Fibroblast of skin of back (primary cell): ENCODE measurements at places on chromosomes 12 and 14.

DNA sequence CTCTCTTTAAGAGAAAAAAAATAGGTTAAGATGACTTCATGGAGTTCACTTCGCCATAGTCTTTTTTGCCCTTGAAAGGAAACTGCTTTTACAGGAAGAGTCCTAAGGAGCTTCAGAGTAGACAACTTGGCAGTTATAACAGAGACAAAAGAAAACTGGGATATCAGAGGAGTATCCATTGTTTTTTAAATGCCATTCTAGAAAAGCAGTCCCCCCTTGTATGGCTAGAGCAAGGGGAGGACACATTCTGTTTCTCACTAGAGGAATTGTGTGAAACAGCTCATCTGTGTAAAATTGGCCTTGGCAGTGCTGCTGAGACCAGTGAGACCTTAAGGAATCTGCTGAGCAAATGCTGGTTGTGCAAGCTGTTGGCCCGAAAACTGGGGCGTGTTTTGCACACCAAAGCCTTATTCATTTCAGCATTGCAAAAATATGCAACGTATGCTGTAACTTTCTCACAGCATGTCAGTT, 128.0 kb downstream of the GPR135 start:
- DNase-seq, result peak; percentile 65

DNA sequence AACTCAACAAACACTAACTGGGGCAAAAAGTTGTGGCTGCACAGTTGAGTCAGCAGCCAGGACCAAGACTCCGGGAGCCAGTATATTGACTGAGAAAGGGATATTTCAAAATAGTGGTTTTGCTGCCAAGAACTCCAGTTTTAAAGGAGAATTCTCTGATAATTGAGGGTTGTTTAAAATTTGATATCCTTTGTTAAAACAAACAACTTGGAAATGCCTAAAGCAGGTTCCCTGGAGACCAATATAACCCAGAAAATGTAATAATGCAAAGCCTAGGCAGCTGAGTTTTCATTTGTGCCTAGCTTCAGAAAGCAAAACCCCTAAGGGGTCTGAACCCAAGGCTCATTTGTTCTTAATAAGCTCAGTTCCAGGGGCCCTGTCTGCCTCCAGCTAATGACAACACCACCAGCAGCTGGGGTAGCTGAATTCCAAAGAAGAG, 311.7 kb upstream of the CCDC196 start:
- peak; percentile 7 for DNase-seq

- peak; percentile 37 for DNase-seq
These were observed 123.2 kb downstream of the PELI2 start for GRCh38 chr14:56241461-56241860.

- no peak for DNase-seq
These were observed 31.6 kb downstream of the PPP1R36 start for GRCh38 chr14:64581363-64581762.

DNA sequence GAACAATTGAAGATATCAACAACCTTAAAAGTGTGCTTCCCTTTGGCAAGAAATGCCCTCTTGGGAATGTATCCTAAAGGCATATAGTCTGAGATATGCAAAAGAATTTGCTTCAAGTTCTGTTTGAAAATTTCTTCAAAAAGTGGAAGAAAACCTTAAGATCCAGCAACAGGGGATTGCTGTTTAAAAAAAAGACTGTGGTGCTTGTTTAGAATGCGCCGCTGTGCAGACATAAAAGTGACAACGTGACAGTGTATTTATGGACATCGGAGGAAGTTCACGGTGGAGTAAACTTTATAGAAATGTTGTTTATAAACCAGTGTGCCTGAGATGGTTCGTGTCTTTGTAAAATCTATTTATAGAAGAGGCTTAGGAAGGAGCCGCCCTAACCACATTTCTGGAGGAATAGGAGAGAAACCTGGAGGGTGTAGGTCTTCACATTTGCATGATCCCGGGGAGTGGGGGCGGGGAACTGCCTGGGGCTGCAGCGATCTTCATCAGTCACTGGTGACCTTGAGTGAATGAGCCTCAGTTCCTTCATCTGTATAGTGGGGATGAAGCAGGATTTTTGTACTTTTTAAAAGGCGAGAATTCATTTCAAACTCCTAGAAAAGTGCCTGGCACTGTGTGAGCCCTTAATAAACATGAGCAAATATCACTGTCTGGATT, 27.5 kb downstream of the ADGRD1 start:
- no peak for DNase-seq

DNA sequence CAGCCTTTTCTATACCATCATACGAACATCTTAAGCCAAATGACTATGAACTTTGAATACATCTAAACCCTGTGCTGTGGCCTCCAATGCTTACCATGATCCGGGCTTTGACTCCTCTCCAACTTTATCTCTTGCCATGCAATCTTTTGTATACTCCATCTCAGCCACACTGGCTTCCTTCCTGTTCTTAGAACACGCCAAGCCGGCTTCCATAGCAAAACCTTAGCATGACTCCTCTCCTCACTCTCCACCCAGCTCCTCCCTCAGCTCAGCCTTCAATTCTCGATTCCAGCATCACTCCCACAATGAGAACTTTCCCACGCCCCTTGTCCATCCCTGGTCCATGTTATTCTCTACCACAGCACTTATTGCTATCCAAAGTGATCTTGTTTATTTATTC, 228.3 kb downstream of the NTF3 start:
- DNase-seq, result no peak

DNA sequence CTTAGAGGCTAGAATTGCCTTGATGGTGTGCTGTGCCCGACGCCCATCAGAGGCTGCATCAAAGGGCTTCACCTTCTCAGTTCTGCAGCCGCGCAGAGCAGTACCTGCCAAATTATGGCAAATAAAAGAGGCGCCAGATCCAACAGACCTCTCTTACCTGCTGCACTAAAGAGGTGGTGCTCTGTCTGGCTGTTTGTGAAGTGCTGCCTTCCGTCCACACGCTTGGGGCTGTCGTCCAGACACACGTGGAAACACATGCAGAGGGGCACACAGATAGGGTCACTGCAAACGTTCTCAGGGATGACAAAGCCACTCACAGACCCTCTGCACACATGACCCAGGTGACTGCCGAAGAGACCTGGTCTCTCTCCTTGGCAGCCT, 617.5 kb downstream of the VRK1 start:
- no peak for DNase-seq

GRCh38 chr14:100857233-100857922, 31.5 kb downstream of the MEG3 start:
- no peak for DNase-seq

- DNase-seq, result peak; percentile 71
These were observed 212.8 kb upstream of the KITLG start for GRCh38 chr12:88793096-88793495.

DNA sequence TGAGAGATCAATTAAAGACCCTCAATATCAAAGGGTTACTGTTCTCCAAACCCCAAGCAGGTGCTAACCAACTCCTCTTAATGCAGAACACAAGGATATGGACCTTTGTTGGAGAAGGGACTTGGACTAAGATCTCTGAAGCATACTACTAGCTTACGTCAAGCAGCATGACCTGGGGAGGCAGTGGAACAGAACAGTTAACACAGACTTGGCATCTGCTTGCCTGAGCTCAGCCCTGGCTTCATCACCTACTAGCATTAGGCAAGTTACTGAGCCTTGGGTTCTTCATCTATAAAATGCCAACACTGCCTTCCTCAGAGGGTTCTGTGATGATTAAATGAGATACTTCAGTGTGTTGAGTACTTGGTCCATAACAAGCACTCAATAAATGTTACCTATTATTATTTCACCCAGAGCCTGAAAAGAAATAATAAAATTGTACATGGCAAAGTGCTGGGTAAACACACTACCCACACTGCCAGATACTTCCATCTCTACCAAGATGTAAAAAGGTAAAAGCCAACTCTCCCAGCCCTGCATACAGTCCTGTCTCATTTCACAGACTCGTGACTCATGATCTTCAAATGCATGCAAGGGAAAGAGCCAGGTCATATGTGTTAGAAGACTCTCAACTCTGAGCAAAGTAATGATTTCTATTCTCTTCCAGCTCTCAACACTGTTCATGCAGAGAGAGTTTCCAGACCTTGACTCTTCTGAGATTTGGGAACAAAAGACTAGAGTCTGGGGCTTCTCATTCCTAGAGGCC, 39.7 kb downstream of the FMNL3 start:
- DNase-seq, result peak; percentile 49

DNA sequence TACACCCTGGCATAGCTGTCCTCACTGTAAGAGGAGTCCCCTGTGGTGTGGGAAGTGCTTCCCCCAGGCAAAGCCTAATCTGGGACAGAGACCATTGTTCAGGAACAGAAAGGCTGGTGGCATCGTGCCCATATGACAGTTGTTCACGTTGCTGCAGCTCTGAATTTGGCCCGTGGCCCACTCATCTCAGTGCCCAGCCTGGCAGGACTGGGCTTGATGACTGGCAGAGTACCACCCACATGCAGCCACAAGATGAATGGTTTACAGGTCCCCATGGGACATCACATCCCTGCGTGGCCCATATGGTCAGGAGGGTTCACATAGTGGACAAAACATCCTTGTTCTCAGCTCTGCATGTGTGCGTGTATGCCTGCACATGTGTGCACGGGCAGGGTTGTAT, 17.5 kb downstream of the IQSEC3 start:
- DNase-seq, result no peak

- no peak for DNase-seq
These were observed 5.5 kb downstream of the ASCL1 start for GRCh38 chr12:102962986-102963385.

GRCh38 chr12:47993491-47993890, 10.8 kb downstream of the COL2A1 start:
- no peak for DNase-seq

- DNase-seq, result no peak
These were observed 1.7 kb upstream of the KRT76 start for GRCh38 chr12:52778833-52779232.

DNA sequence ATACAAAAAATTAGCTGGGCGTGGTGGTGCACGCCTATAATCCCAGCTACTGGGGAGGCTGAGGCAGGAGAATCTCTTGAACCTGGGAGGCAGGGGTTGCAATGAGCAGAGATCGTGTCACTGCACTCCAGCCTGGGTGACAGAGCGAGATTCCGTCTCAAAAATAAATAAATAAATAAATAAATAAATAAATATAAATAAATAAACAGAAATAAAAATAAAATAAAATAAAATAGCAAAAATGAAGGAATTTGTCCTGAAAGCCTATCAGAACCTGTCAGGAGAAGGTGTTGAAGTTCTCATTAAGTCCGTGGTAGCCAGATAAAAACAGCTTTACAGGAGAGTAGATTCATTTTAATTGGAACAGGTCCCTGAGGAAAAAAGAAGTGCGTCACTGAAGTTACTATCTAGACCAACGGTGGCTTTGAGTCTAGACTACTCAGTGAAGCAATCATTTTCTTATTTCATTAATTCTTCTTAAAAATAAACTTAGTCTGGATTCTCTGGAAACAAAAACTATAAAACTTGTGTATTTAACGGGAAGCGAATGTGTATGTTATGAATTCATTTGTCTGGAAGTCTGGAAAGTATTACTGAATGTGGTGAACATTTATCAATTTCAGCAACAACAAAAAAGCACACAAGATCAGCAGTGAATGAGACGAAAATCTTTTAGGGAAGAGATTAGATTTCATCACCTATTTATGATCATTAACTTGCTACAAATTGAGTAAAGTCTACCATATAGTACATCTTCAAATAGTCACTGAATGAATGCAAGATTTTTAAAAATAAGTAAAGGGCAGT, 248.5 kb upstream of the PDE3A start:
- peak; percentile 40 for DNase-seq

DNA sequence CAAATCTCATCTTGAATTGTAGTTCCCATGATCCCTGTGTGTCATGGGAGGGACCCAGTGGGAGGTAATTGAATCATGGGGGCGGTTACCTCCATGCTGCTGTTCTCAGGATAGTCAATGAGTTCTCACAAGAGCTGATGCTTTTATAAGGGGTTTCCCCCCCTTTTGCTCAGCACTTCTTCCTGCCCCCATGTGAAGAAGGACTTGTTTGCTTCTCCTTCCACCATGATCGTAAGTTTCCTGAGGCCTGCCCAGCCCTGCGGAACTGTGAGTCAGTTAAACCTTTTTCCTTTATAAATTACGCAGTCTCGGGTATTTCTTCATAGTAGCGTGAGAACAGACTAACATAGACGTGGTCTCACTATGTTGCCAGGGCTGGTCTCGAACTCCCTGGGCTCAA, 56.1 kb upstream of the EIF5 start:
- DNase-seq, result no peak

- DNase-seq, result no peak
These were observed 3.2 kb downstream of the KDM2B start for GRCh38 chr12:121577443-121578180.

GRCh38 chr14:52551696-52552062, 626 bp downstream of the TXNDC16 start:
- peak; percentile 19 for DNase-seq

DNA sequence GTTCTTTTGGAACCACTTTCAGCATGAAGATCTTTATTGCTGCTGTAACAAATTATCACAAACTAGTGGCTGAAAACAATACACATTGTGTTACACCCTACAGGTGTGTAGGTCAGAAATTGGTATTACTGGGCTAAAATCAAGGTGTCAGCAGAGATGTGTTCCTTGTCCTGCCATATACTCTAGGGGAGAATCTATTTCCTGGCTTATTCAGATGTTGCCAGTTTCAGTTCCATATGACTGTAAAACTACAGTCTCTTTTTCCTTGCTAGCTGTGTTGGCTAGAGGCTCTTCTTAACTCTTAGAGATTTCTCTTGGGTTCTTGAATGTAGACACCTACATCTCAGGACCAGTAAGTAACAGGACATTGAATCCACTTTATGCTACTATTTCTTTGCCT, 215.6 kb upstream of the PPFIA2 start:
- DNase-seq, result no peak

- DNase-seq, result peak; percentile 94
These were observed 12.4 kb downstream of the LUM start for GRCh38 chr12:91098941-91099340.

GRCh38 chr12:71276541-71276940, 118.7 kb upstream of the TSPAN8 start:
- no peak for DNase-seq

GRCh38 chr12:31780096-31780495, 51.3 kb upstream of the AMN1 start:
- no peak for DNase-seq

DNA sequence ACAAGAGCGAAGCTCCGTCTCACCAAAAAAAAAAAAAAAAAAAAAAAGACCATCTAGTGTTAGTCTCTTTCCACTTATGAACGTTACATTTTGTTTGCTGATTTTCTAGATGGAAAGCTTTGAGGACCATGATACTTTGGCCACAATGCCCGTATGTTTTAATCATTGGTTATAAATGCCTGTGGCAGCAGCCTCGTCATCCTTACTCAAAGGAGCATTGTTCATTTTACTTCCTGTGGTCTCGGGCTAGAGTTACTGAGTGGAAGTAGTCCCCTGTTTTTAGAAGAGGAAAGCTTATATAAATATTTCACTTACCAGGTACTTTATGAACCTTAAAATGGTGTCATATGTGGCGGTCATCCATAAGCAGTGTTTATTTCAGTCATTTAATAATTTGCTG, 359.9 kb downstream of the AEBP2 start:
- DNase-seq, result no peak

- no peak for DNase-seq
These were observed 224.8 kb downstream of the DACT1 start for GRCh38 chr14:58862416-58863160.
